Kidney (tissue), 22 donors: ENCODE measurements at places on chromosomes 3 and 15.

DNA sequence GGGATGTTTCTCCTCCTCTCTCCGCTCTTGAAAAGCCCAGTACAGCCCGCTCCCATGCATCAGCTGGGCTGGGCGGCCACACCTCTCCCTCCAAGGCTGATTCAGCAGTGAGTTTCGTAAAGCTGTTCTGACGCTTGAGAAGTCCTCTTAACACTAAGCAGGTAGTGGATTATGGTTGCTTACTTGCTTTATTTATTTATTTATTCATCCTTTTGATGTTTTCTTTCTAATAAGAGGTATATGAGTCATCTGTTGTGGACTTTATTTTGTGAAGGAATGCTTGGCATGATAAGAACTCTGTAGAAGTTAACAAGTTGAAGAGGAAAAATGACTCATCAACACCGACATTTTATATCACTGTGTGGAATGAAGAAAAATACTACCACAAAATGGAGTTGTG, 285.0 kb downstream of the SQOR start:
- DNase-seq = no peak

DNA sequence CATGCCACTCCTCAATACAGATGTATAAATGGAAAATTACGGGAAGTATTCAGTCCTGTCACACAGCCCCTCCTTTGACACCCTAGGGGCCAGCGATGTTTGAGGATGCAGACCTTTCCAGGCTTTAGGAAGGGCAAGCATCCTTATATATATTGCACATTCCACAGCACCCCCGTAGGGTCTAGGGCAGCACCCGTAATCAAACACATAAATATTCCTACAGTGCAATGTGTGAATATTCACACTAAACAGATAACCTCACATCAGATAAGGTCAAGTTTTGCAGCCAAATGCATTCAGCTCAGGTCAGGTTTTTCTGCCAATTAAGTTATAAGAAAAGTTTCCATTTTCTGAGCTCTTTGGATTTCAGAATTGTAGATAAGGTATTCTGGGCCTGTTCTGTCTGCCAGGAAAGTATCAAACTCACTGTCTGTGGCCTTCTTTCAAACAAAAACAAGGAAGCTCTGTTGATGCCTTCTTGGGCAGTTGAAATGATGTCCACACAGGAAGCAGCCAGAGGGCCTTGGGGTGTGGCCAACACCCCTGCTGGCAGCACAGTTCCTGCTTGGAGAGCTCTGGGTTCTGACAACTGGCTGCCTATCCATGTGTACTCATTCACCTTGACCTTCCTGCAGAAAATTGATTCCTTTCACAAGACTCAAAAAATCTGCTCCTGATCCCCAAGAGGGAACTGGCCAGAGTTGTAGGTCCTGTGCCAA, 427.0 kb downstream of the NTRK3 start:
- no peak for DNase-seq

DNA sequence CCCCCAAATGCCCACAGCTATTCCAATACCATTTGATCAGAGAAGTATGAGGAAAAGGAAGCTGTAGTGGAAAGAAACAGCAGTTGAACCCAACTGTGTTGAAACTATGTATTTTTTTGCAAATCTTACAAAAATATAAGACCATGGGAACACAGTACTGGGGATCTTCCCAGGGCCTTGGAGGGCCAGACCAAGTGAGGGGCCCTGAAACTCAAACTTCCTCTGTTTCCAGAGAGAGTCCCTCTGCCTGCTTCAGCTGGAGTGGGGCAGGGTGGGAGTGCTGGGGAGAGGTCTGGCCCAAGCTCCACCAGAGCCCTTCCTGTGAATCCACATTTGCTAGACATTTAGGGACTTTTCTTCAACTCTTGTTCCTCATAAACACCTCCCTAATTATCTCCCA, 263.9 kb downstream of the CHST2 start:
- no peak for DNase-seq

- no peak for DNase-seq
These were observed 26.4 kb downstream of the CCR4 start for GRCh38 chr3:32977861-32978260.

DNA sequence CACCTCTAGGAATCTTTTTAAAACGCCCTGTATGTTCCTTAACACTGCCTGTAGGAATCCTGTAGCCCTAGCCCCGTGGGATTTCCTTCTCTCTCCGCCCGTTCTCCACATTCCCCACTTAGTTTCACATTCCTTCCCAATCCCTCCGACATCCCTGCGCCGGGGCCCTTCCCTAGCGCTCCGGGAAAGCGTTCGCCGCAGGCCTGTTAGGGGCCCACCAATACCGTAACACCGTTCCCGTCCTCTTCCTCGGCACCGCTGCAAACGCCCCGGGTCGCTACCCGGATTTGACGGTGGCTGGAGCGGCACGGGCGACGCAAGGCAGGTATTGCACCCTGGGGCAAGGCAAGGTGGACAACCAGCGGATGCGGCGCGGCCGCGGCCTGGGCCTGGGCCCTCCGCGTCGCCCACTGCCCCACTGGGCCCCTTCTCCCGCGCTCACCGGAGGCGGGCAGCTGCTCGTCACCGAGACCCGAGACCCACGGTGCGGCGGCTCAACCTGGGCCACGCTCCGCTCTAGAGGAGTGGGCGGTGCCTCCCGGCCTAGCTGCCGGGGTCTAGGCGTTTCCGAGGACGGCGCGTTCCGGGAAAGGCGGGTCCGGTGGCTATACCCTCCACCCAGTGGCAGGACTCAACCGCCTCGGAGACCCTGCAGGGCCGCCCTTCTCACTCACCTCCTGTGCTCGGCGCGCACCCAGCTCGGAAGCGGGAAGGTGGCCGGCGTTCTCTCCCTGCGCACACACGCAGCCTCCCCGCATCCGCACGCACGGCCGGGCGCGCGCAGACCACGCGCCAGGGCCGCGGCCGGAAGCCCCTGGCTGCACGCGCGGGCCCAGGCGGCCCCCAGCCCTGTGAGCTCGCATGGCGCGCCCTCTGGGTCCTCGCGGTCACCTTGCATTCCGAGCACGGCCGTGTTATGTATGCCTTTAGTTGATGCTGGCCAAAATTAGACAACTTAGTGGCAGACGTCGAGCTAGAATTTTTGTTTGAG, at the start of gene B3GALNT1:
B3GALNT1 (minus strand) TSS at position 789 of the 991 bp plus-strand sequence. CDS start 18,595 bp downstream, outside the sequence.
- peak; percentile 84 for DNase-seq

DNA sequence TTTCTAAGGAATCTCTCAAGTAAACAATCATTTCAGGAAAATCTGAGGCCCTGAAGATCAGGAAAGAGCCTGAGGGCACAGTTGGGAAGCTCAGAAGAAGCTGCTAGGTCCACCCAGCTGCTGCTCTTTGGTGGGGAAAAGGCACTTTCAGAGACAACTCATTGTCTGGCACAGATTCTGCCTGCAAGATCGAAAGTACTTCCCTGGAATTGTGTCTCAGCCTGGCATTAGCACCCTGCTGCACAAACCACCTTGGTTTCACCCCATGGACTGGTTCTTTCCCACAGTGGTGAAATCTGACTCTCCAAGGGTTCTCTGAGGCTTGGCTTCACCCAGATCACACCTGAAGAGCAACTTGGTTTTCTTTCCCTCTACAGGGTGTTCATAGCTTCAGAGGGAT, 18.7 kb downstream of the THRB start:
- DNase-seq = no peak
